ENCODE measurements at places on chromosomes 1 and 21.

GRCh38 chr1:246020211-246020954, 486.7 kb downstream of the SMYD3 start:
- no peak for DNase-seq

DNA sequence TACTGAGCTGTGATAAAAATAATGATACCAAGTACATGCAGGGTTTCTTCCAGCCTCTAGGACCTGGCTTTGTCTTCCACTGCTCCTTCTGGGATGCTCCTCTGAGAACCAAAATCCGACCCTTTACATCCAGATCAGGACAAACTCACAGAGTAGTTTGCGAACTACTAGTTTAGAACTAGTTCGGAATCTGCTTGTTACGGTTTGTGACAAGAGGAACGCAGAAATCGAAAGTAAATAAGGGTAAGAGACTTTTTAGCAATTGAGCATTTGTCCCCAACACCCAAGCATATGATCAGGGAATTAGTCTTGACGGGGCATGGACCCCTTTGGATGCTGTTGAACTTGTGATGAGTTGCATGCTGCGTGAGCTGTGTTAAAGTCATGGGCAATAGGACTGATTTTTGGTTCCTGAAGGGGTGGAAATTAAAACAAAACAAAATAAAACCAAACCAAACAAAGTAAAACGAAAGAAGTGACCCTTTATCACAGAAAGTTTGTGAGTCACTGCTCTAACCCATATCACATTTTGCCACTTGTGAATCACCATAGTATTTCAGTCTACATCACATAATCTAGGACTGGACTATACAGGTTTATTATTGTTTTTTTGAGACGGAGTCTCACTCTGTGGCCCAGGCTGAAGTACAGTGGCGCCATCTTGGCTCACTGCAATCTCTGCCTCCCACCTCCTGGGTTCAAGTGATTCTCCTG, 35.7 kb upstream of the ERRFI1 start:
- DNase-seq: no peak

- DNase-seq: no peak
These were observed 65.4 kb downstream of the TOMM20 start for GRCh38 chr1:235063068-235063765.

DNA sequence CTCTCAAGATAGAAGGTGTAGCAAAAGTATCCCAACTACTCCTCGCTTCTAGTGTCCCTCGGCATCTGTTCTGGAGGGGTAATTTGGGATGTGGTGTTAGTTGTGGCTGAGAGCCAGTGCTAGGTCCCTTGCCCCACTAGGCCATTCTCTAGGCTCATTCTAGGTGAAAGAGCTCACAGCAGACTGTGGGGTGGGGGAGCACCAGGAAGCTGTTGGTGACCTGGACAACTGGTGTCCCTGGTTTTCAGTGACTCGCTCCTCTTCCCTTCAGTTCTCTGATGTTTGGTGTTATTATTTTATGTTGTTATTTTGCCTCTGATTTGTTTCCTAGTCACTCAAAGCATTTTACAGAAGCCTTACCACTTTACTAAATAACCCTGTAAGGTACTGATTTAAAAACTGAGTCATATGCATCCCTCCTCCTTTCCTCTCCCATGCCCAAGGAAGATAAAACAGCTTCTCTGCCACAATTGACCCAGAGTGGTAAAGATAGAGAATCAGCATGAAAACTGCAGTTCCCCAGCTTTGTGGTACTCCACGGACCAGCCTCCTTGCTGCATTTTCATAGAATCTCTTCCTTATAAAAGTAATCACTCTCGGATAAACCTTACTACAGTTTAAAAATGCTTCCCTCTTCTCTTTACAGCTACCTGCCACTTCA, 14.1 kb downstream of the DYRK3 start:
- no peak for DNase-seq

DNA sequence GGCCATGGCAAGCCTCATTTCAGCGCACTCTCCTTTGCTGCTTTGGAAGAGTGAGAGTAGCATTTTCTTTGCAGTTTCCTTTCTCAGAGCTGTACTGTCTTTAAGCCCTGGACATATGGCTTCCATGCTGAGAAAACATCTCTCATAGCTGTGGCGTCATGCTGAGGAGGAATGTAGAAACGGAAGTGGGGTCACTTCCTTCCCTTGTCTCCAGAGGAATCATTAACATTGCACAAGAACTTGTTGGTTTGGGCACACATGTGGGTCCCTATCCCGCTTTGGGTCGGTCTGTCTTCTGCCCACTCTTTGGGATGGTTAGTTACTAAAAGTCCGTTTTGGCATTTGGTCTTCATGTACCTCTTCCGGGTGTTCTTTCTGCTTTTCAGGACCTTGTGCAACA, 5.6 kb downstream of the MFN2 start:
- DNase-seq: no peak

GRCh38 chr1:10694274-10694632, 102.2 kb downstream of the CASZ1 start:
- DNase-seq: peak; percentile 81

GRCh38 chr1:84143796-84144565, at the start of gene PRKACB:
PRKACB (plus strand) TSS chr1:84144271; CDS start chr1:84144362, 91 bp downstream.
- no peak for DNase-seq

DNA sequence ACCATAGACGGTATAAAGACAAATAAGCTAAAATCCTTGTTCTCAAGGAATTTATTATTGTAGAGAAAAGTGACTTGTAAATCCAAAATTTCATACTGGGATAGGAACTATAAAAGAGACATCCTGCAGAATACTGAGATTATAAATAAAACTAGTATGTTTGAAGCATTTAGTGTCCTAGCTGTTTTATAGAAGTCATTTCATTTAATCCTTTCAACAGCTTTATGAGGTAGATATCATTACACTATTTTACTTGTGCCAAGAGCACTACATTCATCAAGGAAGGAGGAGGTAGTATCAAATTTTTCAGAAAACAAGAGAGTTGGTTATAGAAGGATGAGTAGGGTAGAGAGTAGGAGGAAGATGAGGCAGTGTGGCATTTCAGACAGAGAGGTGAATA, 119.6 kb downstream of the ATF6 start:
- no peak for DNase-seq

DNA sequence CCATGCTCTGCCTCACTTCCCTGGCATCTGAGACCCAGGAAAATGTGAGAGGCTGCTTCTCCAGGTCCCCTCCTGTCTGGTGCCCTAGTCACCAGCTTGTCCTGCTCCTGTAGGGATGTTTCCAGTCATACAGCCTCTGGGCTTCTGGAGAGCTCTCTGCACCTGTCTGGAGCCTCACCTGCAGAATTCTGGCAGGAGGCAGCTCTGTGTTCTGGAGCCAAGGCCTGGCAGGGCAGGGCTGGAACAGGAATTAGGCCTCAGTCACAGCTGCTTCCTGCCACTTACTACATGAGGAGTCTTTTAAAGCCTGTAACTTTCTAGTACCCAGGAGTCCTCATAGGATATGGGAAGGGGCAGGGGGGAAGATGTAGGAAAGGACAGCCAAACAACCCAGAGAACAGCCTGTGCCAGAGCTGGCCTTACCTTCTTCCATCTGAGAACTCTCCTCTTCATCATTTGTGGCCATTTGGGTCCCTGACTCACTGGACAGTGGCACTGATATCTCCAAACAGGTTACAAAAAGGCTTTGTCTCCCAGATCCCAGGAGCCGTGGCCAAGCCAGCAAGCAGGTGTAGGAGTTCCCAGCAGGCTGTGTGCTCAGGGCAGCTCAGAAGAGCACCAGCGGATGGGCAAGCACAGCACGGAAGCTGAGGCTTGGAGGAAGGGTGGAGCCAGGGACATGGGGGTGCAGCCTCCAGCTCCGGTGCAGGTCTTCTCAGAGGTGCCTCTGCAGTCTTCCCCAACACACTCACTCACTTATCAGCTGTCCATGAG, 31.4 kb upstream of the ARTN start:
- no peak for DNase-seq

GRCh38 chr1:30371888-30372791, 351.2 kb downstream of the MATN1 start:
- DNase-seq: no peak

- peak; percentile 3 for DNase-seq
These were observed 10.6 kb upstream of the GADD45A start for GRCh38 chr1:67674260-67675011.

- no peak for DNase-seq
These were observed 112.6 kb downstream of the LRIG2 start for GRCh38 chr1:113185463-113186104.

DNA sequence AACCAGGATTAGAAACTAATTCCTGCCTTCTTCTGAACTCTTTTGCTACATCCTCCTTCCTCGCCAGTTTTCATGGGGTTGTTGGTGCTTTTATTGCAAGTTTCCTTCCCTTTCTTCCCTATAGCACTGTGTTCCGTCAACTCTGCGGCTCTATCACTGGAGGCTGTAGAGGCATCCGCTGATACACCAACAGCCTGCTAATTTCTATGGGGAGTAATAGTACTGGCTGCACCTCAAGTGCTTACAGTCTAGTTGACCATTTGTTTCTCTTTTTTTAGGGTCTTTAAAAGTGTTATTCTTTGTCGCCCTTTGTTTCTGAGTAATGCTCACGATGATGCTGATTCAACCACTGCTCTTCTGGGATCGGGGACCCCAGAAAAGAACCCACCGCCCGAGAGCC, 746 bp downstream of the MIS18A start:
- DNase-seq: no peak

GRCh38 chr21:46347791-46348381, 23.9 kb downstream of the PCNT start:
- DNase-seq: no peak

- DNase-seq: peak; percentile 47
These were observed 19.5 kb downstream of the XKR8 start for GRCh38 chr1:27979151-27979858.

- peak; percentile 29 for DNase-seq
These were observed 4.6 kb downstream of the FCRLB start for GRCh38 chr1:161725908-161726472.

GRCh38 chr1:66725885-66726665, 26.2 kb upstream of the DYNLT5 start:
- DNase-seq: peak; percentile 55

DNA sequence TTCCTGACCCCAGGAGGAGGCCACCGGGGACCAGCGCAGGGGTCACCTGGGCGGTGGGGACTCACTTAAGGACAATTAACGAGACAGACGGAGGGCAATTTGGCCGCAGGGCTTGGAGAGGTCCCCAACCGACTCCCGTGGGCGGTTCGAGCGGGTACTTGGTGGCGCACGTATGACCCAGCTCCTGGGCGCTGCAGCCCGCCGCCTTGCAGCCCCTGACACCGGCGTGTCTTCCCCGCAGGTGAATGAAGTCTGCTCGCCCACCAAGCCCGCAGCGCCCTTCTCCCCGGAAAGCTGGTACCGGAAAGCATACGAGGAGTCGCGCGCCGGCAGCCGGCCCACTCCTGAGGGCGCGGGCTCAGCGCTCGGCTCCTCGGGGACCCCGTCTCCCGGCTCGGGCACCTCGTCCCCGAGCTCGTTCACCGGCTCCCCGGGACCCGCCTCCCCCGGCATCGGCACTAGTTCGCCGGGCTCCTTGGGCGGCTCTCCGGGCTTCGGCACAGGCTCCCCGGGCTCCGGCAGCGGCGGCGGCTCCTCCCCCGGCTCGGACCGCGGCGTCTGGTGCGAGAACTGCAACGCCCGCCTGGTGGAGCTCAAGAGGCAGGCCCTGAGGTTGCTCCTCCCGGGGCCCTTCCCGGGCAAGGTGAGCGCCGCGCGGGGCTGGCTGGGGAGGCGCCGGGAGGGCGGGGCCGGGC, 1.4 kb downstream of the KIF26B start:
- peak; percentile 82 for DNase-seq

DNA sequence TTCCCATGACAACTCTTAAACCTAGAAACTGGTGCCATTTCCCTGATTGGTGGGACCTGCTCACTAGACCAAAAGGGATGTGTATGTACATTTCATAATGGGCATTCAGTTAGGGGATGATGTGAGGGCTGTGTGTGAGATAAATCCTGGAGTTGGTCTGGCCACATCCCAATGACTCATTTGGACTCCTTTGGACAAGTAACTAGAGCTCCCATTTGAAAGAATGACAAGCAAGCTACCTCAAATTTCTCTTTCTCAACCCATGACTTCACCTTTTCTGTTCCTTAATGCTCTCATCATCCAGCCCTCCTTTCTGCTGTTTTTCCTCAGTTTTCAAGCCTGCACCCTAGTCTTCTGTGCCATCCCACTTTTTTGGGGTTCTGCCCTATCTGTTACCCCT, 27.9 kb downstream of the EBNA1BP2 start:
- no peak for DNase-seq
